ENCODE measurements at places on chromosomes 2 and 18.

DNA sequence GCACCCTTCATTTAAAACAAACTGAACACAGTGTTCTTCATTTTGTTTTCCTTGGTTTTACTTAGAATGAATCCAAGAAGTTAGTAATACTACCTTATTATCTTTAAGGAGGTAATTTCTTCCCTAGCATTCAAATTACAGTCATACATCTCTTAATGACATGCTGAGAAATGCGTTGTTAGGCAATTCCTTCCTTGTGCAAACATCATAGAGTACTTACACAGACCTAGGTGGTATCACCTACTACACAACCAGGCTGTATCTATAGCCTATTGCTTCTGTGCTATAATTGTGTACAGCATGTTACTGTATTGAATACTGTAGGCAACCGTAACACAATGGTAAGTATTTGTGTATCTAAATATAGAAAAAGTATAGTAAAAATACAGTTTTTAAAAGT, 8.4 kb upstream of the CABYR start:
- DNase-seq: no peak

GRCh38 chr2:157477919-157478318, 34.0 kb upstream of the CYTIP start:
- DNase-seq: no peak

GRCh38 chr18:75205514-75206132, 3.3 kb downstream of the PTGR3 start:
- no peak for DNase-seq

GRCh38 chr2:78585871-78586270, 439.6 kb upstream of the REG3G start:
- DNase-seq: no peak

DNA sequence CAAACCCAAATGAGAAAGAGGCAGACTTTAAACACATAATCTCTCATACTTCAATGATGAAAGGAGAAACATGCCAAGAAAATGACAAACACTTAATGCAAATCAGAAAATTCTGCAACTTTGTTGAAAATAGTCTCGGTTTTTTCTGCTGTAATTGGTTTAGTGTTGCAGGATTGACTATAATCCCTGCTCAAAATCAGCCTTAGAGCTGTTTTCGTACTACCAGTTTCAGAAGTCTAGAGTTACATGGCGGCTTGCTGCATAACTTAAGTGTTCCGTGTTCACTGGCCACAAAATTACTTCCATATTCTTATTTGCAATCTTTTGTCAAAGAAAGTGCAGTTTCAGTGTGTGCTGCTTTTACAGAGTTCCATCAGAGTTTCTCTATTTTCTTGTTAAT, 48.9 kb upstream of the ITGAV start:
- no peak for DNase-seq

- no peak for DNase-seq
Measured at GRCh38 chr18:43868497-43868995, 591.3 kb upstream of the SYT4 start.

- DNase-seq: no peak
Measured at GRCh38 chr2:220948579-220948978, 623.5 kb downstream of the EPHA4 start.

All from SK-N-DZ (cell line).